H54 (cell line): ENCODE measurements at places on chromosomes 4 and X.

DNA sequence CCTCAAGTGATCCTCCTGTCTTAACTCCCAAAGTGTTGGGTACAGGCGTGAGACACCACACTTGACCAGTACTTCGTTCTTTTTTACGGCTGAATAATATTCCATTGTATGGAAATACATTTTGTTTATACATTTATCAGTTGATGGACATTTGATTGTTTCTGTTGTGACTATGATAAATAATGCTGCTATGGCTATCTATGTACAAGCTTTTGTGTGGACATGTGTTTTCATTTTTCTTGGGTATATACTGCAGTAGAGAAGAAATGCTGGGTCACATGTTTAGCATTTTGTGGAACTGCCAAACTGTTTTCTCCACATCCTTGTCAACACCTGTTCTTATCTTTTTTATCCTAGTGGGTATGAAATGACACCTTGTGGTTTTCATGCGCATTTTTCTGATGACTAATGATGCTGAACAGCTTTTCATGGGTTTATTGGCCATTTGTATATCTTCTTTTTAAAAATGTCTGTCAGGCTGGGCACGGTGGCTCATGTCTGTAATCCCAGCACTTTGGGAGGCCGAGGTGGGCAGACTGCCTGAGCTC is 37.3 kb downstream of the SAT1 start:
- no peak for DNase-seq

DNA sequence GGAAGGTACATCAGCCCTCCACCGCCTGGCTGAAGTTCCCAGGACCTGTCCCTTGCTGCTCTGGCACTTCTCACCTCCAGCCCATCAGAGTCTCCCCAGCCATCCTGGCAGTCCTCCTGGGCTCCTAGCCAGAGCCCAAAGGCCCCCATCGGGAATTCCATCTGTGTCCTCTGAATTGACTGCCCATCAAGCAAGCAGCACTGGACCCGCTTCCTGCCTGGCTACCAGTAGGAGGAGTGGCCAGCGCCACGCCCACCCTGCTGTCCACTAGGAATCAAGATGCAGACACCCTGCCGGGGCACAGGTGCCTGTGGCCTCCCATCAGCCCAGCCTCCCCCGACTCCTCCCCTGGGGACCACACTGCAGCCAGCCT is 47.2 kb downstream of the C4orf50 start:
- no peak for DNase-seq

DNA sequence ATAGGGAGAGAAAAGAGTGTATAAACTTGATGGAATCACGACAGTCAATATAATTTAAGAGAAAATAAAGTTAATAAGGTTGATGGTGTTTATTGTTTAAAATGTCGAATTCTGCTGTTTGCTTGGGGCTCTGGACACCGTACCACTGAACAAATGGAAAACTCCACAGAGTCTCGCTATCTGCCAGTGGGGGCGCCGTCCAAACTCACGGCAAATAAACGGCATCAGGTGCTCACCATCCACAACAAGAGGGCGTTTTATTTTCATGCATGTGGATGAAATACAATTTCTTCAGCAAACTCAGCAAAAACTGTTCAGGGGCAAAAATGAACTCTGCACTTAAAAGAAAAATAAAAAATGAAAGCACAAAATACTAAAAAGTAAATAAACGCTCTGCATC is 46.6 kb upstream of the FAM47C start:
- no peak for DNase-seq

DNA sequence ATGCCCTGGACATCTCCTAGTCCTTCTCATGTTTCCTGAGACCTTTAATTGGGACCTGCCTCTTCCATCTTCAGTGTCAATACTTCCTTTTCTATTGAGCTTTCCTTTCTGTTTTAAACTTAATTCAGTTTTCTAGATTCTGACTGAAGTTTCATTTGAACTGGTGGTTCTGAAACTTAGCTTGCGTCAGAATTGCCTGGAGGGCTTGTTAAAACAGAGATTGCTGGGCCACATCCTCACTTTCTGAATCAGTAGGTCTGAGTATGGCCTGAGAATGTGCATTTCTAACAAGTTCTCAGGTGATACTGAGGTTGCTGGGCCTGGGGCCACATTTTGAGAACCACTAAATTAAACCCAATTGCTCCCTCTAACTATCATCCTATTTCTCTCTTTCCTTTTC is 152.1 kb upstream of the DGKK start:
- no peak for DNase-seq

DNA sequence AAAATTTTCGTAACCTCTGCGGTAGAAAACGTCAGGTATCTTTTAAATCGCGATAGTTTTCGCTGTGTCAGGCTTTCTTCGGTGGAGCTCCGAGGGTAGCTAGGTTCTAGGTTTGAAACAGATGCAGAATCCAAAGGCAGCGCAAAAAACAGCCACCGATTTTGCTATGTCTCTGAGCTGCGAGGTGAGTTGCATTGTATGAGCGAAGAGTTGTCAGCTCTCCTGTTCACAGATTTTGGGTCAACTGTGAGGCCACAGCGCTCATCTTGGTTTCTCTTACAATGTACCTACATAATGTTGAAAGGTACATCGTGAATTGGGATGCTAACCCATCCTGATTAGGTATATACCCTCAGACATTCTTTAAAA is 486 bp downstream of the CLCN3 start:
- no peak for DNase-seq

- no peak for DNase-seq
Measured at GRCh38 chr4:119238068-119238722, 25.7 kb downstream of the USP53 start.

- DNase-seq, result no peak
Measured at GRCh38 chr4:1566838-1567518, 117.1 kb downstream of the FAM53A start.

- DNase-seq, result no peak
Measured at GRCh38 chr4:13524504-13525243, 19.6 kb downstream of the NKX3-2 start.

- no peak for DNase-seq
Measured at GRCh38 chrX:115535844-115536243, 25.1 kb upstream of the PLS3 start.
